ENCODE measurements at places on chromosomes 12 and 14. TPM values are rescaled to one million over a fixed set of nuclear protein-coding genes. Genes with fewer than 3 reads are reported as not detected.

KRT83 gene
- total RNA-seq: not detected

FAR2 gene
- 2.7 TPM for total RNA-seq

DHRS2 gene
- not detected for total RNA-seq

KRT85 gene
- not detected for total RNA-seq

RHOJ gene
- 12.4 TPM for total RNA-seq

IGF1 gene
- 26.4 TPM for total RNA-seq

CLEC12A gene
- 0.45 TPM for total RNA-seq

DNA sequence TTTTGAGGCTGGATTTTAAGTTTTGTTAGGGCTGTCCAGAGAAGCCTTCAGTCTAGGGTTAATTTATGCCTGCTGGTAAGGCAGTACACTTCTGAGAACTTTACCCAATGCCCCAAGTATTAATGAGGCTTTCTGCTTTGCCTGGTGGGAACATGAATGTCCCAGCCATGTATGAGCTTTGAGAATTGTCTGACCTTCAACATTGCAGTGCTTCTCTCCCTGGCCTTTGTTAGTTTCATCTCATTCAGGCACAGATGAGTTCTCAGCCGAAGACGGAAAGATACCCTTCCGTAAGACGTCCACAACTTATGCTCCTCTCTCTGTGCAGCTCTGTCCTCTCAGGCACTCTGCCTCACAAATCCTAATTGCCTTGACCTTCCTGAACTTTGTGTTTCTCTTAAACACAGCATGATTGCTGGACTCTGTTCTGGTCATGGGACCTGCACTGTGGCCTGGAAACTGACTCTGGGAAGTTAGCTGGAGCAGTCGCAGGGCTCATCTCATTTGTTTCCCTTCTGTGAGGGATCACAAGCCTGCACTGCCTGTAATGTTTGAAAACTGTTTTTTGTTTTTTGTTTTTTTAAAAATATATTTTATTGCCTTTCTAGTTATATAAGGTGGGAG lies 15.7 kb downstream of the CHPT1 start:
- peaks cover under 1% of the 10 kb centered on the region for H3K36me3 ChIP-seq
- H3K4me3 ChIP-seq: no peak overlapping the region
- H3K27me3 ChIP-seq: no peaks in the 10 kb centered on the region
- no peaks in the 10 kb centered on the region for H3K4me1 ChIP-seq
- H3K27ac ChIP-seq: peak overlapping the region; percentile 68

- no peak overlapping the region for H3K4me3 ChIP-seq
- DNase-seq: no peak
- no peak overlapping the region for H3K27ac ChIP-seq
- no peaks in the 10 kb centered on the region for H3K4me1 ChIP-seq
- H3K27me3 ChIP-seq: peaks cover 3% of the 10 kb centered on the region
- H3K36me3 ChIP-seq: no peaks in the 10 kb centered on the region
These were observed 86.5 kb downstream of the PAPOLA start for GRCh38 chr14:96588410-96589257.

DNA sequence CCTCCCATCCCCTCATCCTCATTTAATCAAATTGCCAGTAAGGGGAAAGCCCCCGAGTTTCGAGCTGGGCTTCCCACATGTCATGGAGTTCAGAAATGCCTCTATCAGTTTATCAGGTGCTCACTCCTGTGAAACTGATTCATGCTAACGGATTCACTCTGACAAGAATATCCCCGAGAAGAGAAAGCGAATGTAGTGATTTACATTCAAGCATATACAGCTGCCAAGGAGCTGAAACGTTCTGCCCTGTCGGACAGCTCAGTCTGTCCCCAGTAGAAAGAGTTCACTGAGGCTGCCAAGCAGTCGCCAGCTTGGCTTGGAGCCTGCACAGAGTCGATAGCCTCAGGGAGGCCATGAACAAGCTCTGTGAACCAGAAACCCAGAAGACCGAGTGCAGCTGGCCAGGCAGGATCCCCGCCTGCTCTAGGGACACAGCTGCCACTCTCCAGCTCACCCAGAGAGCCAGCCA lies 88.4 kb downstream of the TMCC3 start:
- H3K4me3 ChIP-seq: no peak overlapping the region
- H3K36me3 ChIP-seq: no peaks in the 10 kb centered on the region
- H3K4me1 ChIP-seq: peaks cover 3% of the 10 kb centered on the region
- H3K27me3 ChIP-seq: no peaks in the 10 kb centered on the region

DNA sequence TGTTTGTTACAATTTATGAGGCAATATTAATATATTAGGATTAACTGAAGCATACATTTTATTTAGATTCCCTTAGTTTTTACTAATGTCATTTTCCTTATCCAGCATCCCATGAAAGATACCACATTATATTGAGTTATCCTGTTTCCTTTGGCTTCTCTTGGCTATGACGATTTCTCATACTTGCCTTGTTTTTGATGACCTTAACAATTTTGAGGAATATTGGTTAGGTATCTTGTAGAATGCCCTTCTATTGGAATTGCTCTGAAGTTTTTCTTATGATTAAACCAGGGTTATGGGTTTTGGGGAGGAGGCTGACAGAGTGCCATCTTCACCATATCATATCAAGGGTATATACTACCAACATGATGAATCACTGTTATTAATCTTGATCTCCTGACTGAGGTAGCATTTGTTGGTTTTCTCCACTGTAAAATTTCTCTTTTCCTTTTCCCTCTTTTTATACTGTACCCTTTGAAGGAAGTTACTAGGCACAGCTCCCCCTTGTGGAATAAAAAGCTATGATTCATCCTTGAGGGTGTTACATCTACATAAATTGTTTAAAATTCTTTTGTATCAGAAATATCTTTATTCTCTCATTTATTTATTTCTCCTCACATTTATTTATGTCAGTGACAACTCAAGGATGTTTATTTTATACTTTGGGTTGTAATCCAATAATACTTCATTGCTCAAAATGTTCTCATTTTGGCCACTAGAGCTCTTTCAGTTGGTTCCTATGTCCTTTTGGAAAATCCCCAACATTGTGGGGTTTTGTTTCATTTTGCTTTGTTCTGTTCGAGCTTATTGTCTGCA lies 239.0 kb downstream of the SLC16A7 start:
- H3K4me1 ChIP-seq: no peaks in the 10 kb centered on the region
- no peak overlapping the region for H3K4me3 ChIP-seq
- H3K36me3 ChIP-seq: no peaks in the 10 kb centered on the region
- DNase-seq: no peak
- no peak overlapping the region for H3K27ac ChIP-seq

GRCh38 chr14:59450716-59451115 lies 14.5 kb downstream of the GPR135 start:
- H3K27me3 ChIP-seq: no peaks in the 10 kb centered on the region

DNA sequence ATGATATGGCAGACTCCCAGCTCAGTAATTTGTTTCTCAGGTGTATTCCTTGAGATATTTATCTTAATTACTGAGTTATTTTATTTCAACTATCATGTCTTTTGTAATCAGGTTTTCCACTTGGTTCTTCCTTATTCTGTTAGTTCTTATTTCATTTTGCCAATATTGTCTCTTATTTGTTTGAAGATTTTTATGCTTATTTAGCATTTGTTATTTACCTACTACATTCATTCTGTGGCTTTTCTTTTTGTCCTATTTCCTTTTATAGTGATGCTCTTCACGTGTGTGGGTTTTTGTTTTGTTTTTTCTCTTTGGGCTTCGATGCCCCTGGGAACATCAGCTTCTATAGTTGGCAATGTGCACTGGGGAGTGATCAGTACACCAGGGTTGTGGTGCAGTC lies 40.5 kb upstream of the CRADD start:
- H3K36me3 ChIP-seq: no peaks in the 10 kb centered on the region
- DNase-seq: no peak
- H3K27me3 ChIP-seq: no peaks in the 10 kb centered on the region
- no peak overlapping the region for H3K27ac ChIP-seq

DNA sequence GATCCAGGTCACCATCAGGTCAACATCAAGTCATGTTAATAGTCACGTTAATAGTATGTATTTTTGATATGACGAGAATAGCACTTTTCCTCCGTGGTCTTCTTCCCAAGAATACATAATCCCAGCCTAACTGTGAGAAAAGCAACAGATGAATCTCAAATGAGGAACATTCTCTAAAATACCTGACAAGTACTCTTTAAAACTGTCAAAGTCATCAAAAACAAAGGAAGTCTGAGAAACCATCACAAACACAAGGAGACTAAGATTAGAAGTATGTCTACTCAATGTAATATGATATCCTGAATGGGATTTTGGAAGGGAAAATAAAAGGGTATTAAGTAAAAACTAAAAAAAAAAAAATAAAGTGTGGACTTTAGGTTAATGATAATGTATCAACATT lies 36.8 kb upstream of the GLIPR1 start:
- H3K27me3 ChIP-seq: no peaks in the 10 kb centered on the region
- DNase-seq: no peak
- no peaks in the 10 kb centered on the region for H3K4me1 ChIP-seq
- no peak overlapping the region for H3K4me3 ChIP-seq

- H3K36me3 ChIP-seq: no peaks in the 10 kb centered on the region
- no peaks in the 10 kb centered on the region for H3K4me1 ChIP-seq
- H3K27ac ChIP-seq: no peak overlapping the region
- DNase-seq: no peak
These were observed 1156.3 kb upstream of the SEL1L start for GRCh38 chr14:82689948-82690347.

DNA sequence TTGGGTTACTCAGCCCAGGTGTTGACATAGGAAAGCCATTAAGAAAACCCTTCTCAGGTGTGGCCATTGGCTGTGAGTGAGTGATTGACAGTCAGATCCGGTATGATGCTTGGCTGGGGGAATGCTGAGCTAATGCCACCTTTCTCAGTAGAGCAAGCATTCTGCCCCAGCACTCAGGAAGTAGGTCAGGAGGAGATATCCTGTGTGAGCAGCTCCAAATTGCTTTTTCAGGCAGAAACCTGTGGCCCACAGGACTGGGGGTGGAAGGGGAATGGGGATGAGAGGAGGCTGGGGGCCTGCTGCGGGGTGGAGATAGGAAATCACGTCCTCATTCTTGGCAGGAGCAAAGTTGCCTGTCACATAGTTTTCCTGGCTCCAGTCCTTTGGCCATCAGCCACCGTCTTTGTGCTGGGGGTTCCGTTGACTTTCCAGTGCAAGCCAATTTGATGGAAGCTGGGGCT lies 55.7 kb downstream of the NINJ2 start:
- peak; percentile 83 for DNase-seq
- H3K4me1 ChIP-seq: peaks cover 31% of the 10 kb centered on the region
- no peaks in the 10 kb centered on the region for H3K27me3 ChIP-seq

- H3K27ac ChIP-seq: no peak overlapping the region
- H3K27me3 ChIP-seq: no peaks in the 10 kb centered on the region
- H3K36me3 ChIP-seq: peaks cover 31% of the 10 kb centered on the region
- H3K4me1 ChIP-seq: peaks cover 56% of the 10 kb centered on the region
- H3K4me3 ChIP-seq: no peak overlapping the region
- DNase-seq: no peak
These were observed 7.3 kb downstream of the PHB2 start for GRCh38 chr12:6963016-6963731.

DNA sequence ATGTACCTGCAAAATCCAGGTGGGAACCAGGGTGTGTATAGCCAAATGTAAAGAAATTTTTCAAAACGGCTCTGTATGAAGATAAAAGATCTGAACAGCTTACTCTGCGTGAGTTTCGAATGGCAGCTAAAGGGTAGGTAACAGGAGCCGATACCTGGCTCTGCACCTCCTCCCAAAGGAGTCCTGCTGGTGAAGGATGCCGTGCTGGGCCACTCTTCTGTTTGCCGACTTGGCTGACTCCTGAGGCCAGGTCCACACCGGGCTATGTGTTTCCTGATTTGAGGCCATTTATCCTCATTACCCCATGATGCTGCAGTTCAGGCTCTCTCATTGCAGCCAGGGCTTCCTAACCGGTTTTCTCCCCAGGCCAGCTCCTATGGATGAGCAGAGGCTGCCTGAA lies 244.6 kb downstream of the SLC41A2 start:
- H3K27me3 ChIP-seq: no peaks in the 10 kb centered on the region
- peaks cover 23% of the 10 kb centered on the region for H3K4me1 ChIP-seq
- H3K36me3 ChIP-seq: no peaks in the 10 kb centered on the region
- no peak overlapping the region for H3K4me3 ChIP-seq
- H3K27ac ChIP-seq: no peak overlapping the region
- no peak for DNase-seq

- DNase-seq: no peak
- peaks cover 5% of the 10 kb centered on the region for H3K4me1 ChIP-seq
- H3K27me3 ChIP-seq: no peaks in the 10 kb centered on the region
- H3K36me3 ChIP-seq: no peaks in the 10 kb centered on the region
These were observed 40.9 kb downstream of the PTGER2 start for GRCh38 chr14:52355016-52355431.

DNA sequence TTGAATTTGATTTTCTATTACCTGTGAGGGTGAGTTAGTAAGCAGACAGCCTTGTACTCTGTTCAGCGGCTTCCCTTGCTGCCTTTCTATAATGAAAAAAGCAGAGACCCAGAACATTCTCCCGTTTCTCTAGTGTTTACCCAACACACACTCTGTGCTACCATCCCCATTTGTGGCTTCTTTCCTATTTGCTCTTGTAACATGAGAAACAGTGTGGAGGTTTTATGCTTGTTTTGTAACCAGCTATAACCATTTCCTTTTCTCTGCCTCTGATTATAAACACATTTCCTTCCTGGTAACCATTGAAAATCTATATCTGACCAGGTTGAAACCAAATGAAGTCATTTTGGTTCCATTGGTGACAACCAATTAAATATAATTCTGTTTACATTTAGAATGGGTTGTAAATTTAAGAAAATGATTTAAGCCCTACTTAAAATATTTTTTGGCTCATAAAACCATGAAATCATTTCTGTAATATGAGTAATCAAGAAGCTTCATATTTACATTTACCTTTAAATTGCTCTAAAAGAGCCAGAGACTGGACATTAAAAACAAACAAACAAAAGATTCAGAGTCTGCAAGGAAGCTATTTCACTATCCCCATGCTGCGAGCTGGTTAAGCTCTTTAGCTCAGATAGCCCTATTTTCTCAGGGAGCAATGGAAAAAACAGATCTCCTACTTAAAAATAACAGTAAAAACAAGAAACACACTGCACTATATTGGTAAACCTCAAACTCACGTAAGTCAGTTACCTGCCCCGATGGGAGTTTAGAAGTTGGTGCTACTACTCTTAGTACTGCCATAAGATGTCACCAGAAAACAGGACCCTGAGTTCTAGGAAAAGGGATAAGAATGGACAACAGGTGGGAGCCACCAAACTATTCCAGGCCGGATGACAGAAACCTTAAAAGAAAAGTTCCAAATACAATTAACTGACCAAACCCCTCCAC lies 206.5 kb upstream of the EEA1 start:
- H3K4me1 ChIP-seq: peaks cover 17% of the 10 kb centered on the region
- no peak for DNase-seq
- no peak overlapping the region for H3K27ac ChIP-seq
- H3K36me3 ChIP-seq: no peaks in the 10 kb centered on the region
- no peak overlapping the region for H3K4me3 ChIP-seq

DNA sequence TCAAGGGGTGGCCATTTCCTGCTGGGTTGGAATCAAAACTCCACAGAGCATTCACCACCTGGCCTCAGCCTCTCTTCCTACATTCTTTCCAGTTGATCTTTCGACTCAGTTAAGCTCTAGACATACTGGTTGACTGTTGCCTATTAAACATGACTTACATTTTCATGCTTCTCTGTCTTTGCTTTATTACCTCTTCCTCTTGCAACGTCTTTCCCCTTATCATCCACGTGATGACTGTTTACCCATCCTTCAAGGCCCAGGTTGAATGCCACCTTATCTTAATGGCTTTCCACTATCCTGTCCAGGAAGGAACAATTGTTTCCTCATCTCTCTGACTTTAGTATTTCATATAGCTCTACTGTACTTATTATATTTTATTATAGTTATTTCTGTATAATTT lies 24.4 kb upstream of the CCDC175 start:
- no peak overlapping the region for H3K27ac ChIP-seq
- no peak for DNase-seq
- no peaks in the 10 kb centered on the region for H3K27me3 ChIP-seq
- H3K4me1 ChIP-seq: no peaks in the 10 kb centered on the region
- no peak overlapping the region for H3K4me3 ChIP-seq
